ENCODE measurements at places on chromosomes 2 and 18. TPM values are rescaled to one million over a fixed set of nuclear protein-coding genes. Genes with fewer than 3 reads are reported as not detected.
A peak's percentile ranks its signal among the peaks of the same experiment; 100 is the strongest.

ANTXR1 gene
- 4.2 TPM for polyA plus RNA-seq

DNA sequence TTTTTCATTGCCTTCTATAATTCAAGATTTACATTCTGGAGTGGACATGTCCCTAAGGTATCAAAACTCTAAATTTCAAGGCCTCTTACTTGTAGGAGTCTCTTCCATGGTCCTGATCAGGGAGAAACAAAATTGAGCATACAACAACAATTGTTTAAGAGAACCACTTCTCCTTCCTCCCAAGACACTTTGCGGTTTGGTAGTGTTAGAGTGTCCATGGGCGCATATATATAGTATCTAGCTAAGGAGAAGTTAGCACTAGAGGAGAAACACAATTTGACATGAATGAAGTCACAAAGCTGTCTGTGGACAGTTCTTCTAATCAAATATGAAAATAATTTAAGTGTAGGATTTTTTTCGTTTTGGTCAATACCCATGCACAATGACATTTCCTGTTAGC, 349.1 kb upstream of the MAP2 start:
- no peak for DNase-seq

- peak; percentile 67 for DNase-seq
These were observed 223.8 kb downstream of the FAM210A start for GRCh38 chr18:13502585-13502984.

- DNase-seq = no peak
These were observed 146.4 kb downstream of the MBD5 start for GRCh38 chr2:148167241-148167766.

DNA sequence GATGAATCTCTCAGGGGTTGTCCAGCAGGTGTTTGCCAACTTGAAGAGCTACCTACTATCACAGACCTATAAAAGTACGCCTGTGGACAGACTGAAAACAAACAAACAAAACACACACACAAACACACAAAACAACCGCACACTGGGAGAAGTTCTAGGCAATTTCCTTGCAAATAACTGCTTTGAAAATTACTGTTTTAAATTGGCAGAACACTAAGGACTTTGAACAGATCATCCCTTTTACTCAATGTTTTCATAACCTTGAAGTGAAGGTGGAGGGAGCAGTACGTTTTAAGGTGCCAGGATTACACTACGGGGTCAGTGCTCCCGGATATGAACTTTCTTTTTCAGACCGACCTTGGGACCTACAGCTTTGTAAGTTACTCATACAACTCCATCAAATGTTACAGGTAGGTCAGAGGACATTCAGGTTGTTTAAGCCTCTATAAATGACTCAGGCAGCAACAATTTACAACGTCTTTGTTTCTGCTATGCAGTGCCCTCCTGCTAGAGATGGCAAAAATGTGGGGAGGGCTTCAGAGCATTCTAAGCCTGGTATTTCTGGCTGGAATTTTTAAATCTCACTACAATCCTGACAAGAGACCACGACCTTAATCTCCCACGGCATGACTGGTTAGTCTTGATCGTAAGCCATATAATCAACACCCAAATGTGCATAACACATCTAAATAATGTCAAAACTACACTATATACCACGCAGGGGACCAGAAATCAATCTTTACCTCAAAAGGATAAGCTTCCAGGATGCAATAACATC, 1.4 kb upstream of the SLC20A1 start:
- no peak for DNase-seq

DNA sequence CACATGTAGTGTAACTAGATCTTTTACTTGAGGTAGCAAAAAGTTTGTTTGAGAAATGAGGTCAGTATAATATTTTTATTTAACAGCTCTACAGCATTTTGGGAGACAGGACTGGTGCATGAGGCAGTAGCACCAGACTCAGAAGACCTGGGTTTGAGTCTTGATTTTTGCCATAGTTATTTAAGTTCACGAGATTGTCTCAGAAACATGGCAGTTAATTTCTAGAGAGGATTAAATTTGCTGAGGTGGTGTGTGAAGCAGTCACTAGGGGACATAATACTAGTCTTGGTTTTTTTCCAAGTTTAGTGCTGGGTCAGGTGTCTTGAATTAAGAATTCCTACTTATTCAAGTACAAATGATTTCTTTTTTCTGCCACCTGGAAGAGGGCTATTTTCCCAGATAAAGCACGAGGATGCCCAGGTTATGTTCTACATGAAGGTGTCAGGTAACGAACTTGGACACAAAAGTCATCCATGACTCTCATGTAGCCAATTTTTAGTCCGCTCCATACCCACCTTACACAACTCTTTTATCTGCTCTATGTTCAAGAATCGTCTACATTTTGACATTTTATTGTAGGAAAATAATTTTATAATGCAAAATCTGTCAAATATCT, 1.4 kb downstream of the MARCHF7 start:
- no peak for DNase-seq

DNA sequence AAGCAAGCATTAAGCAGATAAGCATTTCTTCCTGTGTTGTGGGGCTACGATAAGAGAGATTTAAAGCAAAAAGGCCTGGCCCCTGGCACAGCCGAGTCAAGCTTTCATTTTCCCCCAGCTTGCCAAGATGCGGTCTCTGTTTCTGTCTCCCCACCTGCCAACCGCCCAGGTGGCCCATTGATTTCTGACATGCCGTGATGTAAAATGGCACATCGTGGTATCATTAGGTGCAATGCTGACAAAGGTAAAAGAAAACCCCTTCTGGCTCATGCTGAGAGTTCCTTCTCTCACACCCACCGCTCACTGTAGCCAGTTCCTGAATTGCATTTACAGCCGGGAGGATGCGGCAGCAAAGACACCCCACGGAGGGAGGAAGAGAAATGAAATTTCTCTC, 62.8 kb downstream of the BOD1L2 start:
- DNase-seq = no peak

DNA sequence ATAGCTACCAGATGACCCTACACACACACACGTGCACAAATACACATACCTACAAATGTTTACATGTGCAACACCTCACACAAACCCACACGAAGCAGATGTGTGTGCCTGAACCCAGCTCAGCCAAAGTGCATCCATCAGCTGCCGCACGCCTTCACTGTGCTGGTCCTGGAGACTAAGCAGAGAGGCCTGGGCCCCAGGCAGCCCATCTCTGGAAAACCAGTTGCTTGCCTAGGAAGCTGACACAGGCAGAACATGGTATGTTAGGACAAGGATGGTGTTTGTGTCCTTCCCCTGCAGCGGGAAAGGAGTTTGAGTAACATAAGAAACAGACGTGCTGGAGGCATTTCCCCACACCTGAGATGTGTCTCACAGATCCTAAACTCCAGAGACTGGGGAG, 86.7 kb downstream of the SEPTIN10 start:
- no peak for DNase-seq

DNA sequence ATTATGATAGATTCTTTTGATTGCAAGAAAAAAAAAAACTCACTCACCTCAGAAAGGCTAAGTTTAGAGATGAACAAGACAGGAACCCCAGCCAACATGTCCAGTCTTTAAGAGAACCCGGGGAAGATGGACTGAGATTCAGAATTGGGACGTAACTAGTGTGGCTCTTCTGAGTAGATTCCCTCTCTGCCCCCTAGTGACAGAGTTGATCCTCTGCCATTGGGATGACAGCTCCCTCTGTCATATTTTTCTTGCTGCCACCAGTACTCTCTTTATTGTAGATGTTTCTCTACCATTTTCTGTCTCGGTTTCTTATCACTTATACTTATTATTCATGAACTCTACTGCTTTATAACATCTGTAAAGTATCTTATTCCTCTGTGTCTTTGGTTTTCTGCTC, 77.7 kb downstream of the GULP1 start:
- DNase-seq = no peak

- DNase-seq = no peak
These were observed 62.8 kb upstream of the NEUROD1 start for GRCh38 chr2:181742922-181743722.

ALK gene
- polyA plus RNA-seq = not detected
